ENCODE measurements at places on chromosomes 3 and 15. TPM values are rescaled to one million over a fixed set of nuclear protein-coding genes. Genes with fewer than 3 reads are reported as not detected.

The IL17RD gene
- 1.1 TPM for total RNA-seq

The IL12A gene
- 0.96 TPM for total RNA-seq

The CXCR6 gene
- 4.7 TPM for total RNA-seq

The GRM2 gene
- total RNA-seq: 0.49 TPM

The TRIM59 gene
- total RNA-seq: 4.5 TPM

The PKM gene
- total RNA-seq: 426 TPM

The SEC11A gene
- total RNA-seq: 168 TPM

The POTEB3 gene
- not detected for total RNA-seq

The FBXO40 gene
- total RNA-seq: 0.09 TPM

The FOXL2 gene
- not detected for total RNA-seq

The ATP10A gene
- total RNA-seq: 31.1 TPM

The UBR1 gene
- total RNA-seq: 37.9 TPM

The NMNAT3 gene
- 4.6 TPM for total RNA-seq

The ETV5 gene
- 56.3 TPM for total RNA-seq

The TMEM41A gene
- 31.6 TPM for total RNA-seq

The KCNMB3 gene
- 2.5 TPM for total RNA-seq

The GOLGA6L22 gene
- total RNA-seq: not detected

The TMCO5A gene
- total RNA-seq: not detected

The HIGD2B gene
- total RNA-seq: not detected
